ENCODE measurements at places on chromosomes 7 and 10.

DNA sequence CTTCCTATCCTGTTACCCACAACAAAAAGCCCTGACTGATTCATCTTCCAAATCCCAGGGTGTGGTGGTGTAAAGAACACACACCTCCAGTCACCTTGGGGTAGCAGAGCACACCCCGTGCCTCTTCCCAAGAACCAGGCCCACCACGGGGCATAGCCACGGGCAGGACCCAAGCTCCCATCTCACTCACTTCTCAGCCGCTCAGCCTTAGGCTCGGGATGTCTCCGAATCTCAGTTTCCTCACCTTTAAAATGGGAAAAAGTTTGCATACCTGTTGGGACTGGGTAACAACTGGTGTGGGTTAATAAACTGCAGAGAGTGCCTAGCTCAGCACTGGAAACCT is 139.0 kb downstream of the FGFR2 start:
- no peak for DNase-seq

DNA sequence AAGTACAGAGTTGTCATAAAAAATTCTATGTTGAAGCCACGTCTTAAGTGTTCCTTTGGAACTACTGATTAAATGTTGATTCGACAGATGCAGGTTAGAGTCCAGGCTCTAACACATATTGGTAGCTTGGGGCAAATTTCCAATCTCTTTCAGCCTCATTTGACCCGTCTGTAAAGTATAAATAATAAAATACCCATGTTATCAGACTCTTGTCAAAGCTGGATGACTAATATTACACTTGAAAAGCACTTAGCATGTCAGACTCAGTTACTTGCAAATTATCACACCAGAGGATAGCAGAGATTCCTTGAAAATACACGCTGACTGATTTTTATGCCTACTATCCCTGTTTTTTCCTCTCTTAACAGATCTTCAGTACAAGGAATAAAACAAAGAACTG is 18.1 kb upstream of the MACC1 start:
- no peak for DNase-seq

DNA sequence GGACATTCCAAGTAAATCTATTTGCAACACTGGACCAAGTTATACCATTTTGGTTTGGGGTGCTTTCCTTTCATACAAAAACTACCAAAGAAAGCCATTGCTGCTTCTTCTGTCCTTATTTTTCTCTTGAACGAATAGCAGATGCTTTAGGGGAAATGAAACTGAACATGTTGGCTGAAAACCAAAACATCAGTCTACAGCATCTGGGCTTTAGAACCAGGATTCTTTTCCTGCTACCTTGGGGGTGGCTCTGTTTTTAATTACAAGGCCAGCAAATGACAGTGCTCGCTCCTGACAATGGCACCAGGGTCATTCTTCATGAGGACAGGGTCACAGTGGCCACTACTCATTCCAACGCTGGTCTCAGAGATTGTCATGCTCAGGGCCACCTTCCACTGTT is 80.3 kb downstream of the WDR11 start:
- DNase-seq: no peak

- no peak for DNase-seq
Observed at GRCh38 chr7:158049271-158049670, 538.4 kb downstream of the PTPRN2 start.

GRCh38 chr7:1543826-1544177 is 12.2 kb downstream of the TMEM184A start:
- no peak for DNase-seq

- DNase-seq: no peak
Observed at GRCh38 chr7:106196460-106197021, 84.4 kb upstream of the SYPL1 start.

DNA sequence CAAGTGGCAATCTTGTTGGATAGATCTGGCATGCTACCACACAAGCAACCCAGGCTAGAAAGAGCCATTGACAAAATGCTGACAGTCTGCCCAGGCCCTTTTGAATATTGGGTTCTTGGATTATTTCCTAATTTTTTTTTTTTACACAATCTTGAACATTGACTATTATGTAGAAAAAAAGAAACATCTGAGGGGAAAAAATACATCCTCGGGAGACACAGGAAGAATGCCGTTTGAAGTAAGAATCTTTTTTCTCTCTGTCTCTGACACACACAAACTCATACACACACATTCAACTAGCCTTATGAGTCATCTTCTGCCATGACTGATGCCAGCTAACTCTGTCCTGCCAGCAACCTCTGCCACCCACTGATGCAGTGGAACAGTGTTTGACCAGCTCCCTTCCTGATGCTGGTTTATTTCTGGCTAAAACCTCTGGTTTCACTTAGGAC is 47.2 kb downstream of the SORBS1 start:
- DNase-seq: no peak

GRCh38 chr7:110522761-110523200 is 568.1 kb upstream of the LRRN3 start:
- DNase-seq: no peak

Data from stimulated activated CD8-positive, alpha-beta memory T cell treated with anti-CD3 and anti-CD28 coated beads, Interleukin-15, amount 100 ng/mL, for 1 hour (primary cell).